ENCODE measurements at places on chromosomes 16 and 17.

- DNase-seq = no peak
Measured at GRCh38 chr16:12680531-12680930, 123.2 kb downstream of the CPPED1 start.

GRCh38 chr17:36057911-36058310 lies 6.2 kb upstream of the CCL18 start:
- DNase-seq = no peak

GRCh38 chr16:29978564-29979270 lies 5.0 kb downstream of the TAOK2 start:
- DNase-seq = no peak

DNA sequence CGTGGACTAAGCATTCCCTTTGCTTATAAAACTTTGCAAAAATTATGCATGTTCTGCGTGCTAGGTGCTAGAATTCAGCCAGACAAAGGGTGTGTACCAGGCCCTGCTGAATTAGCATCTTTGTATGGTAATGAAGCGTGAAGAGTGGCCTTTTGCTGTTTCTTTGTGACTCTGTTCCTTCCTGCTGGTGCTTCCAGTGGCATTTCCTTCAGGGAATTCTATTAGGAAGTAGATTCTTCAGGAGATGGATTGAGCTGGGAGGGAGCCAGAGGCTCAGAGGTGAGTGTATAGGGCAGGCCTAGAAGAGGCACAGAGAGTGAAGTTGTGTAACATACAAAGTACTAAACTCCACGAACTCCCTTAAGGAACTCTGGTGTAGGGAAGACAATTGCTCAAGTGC lies 73.9 kb upstream of the ASIC2 start:
- DNase-seq = no peak

DNA sequence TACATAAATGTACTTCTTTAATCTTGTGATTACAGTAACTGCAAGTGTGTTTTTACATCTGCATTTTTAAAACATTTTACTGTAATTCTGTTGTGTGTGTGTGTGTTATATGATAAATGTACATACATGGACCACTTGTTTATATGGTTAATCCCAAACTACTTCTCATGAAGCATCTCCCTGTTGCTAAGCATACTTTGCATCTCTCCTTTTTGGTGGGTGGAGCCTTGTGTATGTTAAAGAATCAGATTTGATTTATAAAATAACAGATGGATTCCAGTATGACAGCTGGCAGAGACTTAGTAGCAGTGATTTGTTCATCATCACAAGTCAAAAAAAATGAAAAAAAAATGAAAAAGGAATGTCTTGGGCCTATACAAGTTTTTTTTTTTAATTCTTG lies 56.0 kb upstream of the RHBDL3 start:
- no peak for DNase-seq

DNA sequence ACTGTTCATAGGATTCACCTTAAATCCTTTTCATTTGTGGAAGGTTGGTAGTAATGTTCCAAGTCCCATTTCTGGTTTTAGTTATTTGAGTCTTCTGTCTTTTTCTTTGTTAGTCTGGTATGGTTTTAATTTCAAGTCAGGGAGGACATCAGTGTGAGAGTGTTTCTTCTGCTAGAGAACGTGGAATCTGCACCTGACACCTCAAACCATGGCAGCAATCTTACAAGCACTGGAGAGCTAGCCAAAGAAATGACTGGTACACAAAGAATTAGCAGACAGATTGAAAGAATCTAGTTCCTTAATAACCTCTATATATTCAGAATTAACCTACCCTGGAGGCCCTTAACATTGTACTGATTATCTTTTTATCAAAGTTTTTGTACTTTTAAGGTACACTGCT lies 50.2 kb downstream of the CHCT1 start:
- no peak for DNase-seq

DNA sequence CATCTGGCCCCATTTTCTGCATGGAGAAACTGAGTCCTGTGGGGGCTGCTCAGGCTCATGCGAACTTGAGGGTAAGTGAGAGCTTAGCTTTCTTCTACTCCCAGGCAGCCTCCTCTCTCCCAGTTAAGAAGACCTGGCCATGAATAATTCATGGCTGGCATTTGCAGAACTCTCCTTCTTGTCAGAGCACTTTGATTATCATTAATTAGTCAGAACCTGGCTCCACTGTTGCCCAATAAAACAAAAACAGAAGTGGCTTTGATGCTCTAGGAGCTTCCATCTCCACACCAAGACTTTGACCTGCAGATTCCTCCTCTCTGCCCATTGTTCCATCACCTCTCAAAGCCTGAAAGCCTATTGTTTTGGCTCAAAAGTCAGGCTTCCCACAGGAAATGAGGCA lies 45.5 kb upstream of the CDH3 start:
- DNase-seq = no peak

DNA sequence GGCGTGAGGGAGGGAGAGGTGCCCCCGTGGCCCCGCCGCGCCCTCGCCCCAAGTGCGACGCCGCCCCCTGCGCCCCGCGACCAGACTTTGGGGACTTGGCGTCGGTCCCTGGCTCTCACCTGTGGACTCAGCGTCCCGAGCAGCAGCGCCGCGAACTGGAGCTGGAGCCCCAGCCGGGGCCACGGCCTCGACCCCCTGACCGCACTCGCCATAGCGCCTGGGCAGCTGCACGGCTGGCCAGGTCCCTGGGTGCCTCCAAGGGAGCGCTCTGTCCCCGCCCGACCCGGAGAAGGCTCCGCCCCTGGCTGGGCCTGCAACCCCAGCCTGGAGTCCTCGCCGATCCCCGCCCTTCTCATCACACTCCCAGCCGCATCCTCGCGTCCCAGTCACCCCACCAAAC lies at the start of gene ERN2:
Gene ERN2, minus strand, starts transcription at position 247 of the 400 bp plus-strand sequence. Its CDS starts 35 bp downstream, at position 212.
- no peak for DNase-seq

DNA sequence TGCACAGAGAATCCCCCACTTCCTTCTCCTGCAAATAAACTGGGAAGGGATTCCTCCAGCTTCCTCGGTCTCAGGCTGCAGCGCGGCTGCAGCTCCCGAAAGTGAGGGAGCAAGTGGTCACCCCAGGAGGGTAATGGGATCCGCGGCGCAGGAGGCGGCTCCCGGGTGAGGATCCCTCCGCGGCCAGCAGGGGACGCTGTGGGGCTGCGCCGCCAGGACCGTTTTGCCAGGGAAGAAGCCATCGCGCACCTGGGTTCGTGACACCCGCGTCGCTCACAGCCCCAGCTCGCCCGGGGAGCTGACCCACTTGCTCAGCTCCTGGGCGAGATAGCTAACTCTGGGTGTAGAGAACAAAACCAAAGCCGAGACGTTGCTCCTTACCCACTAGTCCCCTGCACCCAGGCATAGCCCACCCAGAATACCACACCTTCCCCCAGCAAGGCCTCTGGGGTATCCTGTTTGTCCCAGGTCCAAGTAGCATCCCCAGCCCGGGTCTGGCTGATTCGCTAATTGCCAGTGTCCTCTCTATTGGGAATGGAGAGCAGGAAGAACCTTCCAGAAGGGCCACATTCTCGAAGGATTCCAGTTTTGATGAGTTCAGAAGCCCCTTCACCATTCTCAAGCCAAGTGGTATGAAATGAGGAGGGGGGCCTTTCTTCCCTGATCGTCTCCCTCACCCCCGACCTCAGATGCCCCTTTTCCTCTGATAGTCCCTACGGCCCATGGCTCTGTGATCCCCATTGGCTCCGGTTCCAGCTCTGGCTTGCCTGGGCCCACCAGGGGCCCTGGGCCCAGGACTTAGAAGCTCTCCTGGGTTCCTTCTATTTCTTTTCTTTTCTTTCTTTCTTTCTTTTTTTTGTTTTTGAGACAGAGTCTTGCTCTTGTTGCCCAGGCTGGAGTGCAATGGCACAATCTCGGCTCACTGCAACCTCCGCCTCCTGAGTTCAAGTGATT lies 14.1 kb downstream of the CYGB start:
- peak; percentile 78 for DNase-seq

GRCh38 chr17:49358641-49359247 lies 3.3 kb downstream of the ZNF652 start:
- DNase-seq = no peak

DNA sequence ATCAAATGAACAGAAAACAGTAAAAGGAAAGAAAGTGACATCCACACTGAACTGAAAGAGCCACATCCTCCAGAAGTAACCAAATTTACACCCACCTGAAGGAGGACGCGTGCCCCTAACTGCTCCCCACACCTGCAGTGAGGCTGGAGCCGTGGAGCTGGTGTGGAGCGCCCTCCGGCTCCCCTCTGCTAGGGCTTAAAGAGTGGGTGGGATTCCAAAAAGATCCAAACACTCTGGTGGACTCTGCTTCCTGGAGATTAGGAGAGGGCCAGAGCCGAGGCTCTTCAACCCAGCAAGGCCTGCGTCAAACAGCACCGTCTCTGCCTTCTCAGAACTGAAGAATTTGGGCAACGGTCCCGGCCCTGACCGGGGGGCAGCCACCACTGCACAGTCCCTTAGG lies 15.2 kb downstream of the CCDC40 start:
- no peak for DNase-seq

GRCh38 chr16:75246504-75247205 lies 4.8 kb downstream of the BCAR1 start:
- no peak for DNase-seq

- DNase-seq = no peak
Measured at GRCh38 chr16:47660540-47660939, 199.4 kb downstream of the PHKB start.

DNA sequence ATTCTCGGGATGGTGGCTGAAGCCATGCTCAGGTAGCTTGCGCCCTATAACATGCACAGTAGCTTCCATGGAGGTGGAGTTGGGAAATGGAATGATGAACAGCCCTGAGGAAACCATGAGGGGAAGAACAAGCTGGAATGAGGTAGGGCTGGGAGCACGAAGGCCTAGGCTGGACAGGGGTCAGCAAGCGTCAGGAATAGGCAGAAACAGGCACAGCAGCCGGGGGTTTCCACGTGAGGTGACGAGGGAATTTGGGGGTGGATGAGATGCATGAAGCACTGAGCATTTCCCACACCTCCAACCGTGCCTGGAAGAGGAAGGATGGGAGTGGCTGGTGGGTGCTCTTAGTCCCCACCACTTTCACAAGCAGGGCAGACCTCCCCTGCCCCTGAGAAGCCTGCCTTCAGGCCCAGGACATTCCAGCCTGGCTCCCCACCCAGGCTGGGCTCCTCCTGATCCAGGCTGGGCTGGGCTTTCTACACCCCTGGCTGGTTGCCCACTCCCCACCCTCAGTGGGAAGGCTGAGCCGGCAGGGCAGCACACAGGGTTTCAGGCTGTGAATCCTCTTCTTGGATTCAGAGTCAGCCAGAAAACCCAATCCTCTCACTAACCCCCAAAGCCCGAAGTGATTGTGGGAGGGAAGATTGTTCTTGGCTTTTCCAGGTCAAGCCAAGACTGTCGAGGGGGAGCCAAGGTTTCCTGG lies 21.9 kb downstream of the PLEKHG4 start:
- no peak for DNase-seq

DNA sequence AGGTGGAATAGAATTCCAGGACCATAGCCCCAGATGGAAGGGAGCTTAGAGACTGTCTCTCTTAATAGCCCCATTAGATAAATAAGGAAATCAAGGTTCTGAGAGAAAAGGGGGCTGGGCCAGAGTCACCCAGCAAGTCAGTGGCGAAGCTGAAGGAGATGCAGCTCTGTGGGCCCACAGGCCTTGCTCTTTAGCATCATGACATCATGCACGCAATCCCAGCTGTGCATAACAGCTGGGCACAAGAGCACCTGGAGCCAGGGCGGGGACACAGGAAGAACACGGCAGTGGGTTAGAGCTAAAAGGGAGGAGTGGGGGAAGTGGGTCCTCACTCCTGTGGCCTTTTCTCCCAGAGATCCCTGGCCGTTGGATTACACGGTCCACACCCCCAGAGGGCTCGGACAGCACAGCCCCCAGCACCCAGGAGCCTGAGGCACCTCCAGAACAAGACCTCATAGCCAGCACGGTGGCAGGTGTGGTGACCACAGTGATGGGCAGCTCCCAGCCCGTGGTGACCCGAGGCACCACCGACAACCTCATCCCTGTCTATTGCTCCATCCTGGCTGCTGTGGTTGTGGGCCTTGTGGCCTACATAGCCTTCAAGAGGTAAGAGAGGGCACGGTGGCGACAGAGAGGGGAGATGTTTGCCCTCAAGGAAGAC lies 15.1 kb downstream of the NGFR start:
- DNase-seq = no peak

- no peak for DNase-seq
Measured at GRCh38 chr17:9536061-9536460, 39.6 kb downstream of the STX8 start.

DNA sequence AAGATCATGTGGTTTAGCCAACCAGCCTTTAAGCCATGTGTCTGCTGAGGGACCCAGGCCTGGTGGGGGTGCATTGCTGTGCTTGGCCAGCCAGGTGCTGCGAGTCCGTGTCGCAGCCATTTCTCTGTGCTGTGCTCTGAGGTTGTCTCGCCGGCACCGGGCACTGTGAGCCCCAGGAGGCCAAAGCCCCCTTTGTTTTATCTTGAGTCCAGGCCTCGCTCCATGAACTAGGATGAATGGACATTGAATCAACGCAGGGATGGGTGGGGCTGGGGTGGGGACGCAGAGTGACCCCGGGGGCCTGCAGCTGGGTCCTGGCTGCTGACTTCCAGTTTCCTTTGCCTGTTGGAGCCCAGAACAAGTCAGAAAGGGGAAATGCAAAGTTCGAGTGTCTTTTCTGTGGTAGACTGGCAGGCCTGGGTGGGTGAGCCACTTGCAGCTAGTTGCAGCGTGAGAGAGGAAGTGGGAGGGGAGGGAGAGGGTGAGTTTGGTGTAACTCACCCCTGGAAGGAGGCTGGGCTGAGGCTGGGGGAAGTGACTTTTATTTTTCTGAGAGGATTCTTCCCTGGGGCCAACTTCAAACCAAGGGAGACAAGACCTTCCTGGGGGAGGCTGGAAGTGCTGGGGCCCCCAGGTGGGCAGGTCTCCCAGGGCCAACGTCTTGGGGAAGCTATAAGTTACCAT lies 324.7 kb downstream of the SEC14L1 start:
- peak; percentile 57 for DNase-seq

- DNase-seq = no peak
Measured at GRCh38 chr16:11564046-11564926, 22.4 kb downstream of the LITAF start.

DNA sequence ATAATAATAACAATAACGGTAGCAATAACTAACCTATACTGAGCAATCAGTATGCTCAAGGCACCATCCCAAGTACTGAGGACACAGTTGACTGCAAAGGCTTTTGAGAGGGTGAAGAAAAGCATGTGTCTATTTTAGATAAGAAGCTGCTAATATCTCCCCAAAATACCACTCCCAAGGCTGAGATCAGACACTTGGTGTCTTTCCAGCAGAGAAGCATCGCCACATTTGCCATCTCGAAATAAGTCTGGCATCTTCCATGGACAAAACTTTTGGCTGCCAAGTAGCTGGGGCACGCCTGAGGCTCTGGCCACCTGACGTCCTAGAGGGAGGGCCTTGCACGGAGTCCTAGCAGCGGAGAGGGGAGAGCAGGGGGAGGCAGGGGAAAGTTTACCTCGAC lies 39.0 kb downstream of the ZNF423 start:
- no peak for DNase-seq

DNA sequence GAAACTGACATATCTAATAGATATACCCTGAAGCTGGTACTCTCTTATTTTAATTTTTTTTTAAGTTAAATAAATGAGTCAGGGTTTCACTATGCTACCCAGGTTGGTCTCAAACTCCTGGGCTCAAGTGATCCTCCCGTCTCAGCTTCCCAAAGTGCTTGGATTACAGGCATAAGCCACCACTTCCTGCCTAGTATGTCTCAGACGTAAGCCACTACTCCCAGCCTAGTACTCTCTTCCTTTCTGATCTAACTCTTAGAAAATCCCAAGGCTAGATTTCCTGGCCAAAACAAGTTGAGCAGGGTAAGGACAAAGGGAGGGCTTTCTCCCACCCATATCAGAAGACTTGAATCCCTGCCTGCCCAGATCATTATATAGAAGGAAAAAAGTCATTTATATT lies 33.7 kb downstream of the HOXB1 start:
- DNase-seq = no peak

Measured in right kidney (tissue), 9 donors.